ENCODE measurements at places on chromosomes 13 and 19.
A peak's percentile ranks its signal among the peaks of the same experiment; 100 is the strongest.

DNA sequence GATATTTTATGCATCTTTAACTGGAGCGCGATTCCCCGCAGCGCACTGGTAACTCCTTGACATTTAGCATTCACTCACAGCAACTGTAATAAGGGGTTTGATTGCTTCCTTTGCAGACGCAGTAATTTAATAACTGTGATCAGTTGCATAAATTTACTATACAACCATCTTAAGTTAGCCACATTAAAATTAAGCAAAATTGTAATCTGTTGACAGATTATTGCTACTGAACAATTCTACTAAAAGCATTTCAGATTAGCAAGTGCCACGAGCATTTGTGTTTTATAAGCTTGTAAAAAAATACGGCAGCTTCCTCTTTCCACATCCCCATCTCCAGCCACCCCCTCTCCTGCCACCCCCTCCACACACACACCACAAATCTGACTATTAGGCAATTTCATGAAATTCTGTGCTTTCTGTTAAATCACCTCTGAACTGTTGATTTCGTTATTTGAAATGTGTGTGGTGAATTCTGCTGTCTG is 44.4 kb downstream of the TSHZ3 start:
- DNase-seq, result no peak

GRCh38 chr19:38930776-38931520 is at the start of gene MRPS12:
Gene MRPS12, plus strand, starts transcription at chr19:38930944. Its CDS starts 351 bp downstream, at chr19:38931295.
- DNase-seq, result peak; percentile 98

GRCh38 chr19:6970443-6970842 is 50.8 kb downstream of the MBD3L2B start:
- no peak for DNase-seq

- no peak for DNase-seq
Measured at GRCh38 chr19:38678891-38679494, 31.5 kb downstream of the ACTN4 start.

DNA sequence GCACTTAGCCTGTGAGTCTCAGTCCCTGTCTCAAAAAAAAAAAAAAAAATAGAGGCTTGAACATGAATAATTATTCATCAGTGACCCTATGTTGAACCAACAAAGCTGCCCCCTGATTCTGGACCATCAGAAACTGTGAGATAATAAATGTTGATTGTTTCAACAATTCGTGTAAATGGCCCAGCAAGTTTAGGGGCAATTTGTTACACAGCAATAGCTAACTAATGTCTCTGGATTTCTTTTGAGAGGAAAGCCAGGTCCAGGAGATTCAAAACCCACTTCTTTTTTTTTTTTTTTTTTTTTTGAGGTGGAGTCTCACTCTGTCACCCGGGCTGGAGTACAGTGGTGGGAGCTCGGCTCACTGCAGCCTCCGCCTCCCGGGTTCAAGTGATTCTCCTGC is 12.5 kb upstream of the TLE6 start:
- no peak for DNase-seq

- DNase-seq, result no peak
Measured at GRCh38 chr19:16814526-16815100, 14.6 kb upstream of the SIN3B start.

- no peak for DNase-seq
Measured at GRCh38 chr19:52237197-52237596, 32.2 kb upstream of the ZNF766 start.

DNA sequence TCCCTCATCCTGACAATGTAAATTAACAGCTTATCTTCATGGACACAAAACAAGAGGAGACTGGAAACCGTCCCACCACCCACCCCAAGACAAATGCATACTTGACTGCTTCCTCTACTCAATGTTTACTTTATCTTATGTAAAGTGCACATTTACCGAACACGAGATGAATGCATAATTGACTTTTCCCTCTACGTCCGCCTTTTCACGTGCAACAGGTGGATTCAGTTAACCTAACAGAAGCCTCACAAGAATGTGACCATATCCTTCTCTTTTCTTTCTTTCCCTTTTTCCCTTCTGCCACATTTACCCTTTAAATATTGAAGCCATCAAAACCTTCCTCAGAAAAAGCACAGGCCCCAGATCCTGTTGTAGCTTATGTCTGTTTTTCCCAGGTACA is 468.0 kb downstream of the UQCRFS1 start:
- DNase-seq, result no peak

GRCh38 chr13:74479124-74479523 is 344.9 kb upstream of the KLF12 start:
- no peak for DNase-seq

- no peak for DNase-seq
Measured at GRCh38 chr13:103815619-103816018, 749.4 kb upstream of the SLC10A2 start.

DNA sequence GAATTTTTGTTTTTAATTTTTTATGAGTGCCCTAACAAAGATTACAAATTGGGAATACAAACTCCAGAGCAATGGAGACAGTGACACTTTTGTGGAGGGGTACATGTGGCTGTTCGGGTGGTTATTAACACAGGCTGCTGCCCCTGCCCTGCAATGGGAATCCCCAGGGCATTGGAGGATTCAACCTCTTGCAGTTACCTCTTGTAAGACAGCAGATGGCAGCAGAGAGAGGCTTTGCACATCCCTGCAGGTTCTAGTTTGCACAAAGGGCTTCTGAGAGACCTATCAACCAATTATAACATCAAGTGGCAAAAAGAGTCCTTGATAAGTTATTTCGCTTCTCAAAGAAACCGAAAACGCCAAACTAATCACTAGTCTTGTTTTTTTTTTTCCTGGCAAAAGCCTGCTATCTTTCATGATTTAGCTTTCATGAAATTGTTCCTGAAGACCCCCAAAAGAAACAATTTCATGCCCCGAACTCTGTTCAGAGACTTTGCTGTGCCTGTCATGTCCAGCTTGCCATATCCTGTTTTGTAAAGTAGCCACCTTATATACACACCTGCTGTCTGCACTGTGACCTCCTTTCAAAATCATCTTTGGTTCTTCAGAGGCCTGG is 10.4 kb downstream of the GJB2 start:
- DNase-seq, result peak; percentile 35

DNA sequence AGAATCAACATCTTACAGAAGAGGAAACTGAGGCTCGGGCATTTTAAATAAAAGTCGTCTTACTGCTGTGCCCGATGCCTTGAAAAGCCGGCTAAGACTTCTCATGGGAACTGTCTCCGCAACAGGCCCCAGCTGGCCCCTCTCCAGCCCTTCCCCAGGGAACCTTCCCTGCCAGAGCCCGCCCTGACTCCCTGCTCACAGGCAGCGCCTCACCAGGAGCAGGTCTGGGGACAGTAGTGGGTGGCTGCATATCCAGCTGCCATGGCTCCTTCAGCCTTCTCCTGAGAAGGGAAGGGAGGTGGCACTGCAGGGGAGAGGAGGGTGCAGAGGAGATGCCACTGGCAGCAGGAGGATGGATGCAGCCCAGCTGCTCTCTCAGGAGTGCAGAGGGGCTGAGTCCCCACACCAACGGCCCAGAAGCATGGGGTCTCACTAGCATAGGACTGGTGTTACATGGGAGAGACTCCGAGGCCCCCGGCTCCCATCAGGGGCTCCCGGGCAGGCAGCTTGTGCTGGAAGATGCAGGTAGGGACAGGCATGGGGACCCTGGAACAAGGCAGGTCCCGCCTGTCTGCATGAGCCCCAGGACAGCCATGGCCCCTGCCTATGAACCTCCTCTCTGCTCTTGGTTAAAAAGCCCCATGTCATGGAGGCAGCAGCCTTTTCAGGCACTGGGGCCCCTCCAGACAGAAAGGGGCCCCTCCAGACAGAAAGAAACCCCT is 216.4 kb upstream of the SGCG start:
- DNase-seq, result no peak

DNA sequence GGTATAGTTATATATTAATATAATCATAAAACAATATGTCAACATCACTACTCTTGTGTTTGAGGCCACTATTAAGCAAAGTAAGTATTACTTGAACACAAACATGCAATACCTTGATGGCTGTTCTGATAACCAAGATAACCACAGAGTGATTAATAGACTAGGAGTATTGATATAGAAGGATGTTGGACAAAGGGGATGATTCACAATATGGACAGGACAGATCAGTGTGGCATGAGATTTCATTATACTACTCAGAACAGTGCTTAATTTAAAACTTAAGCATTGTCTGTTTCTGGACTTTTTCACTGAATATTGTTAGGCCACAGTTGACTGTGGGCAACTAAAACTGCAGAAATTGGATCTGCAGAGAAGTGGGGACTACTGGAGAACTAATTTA is 384.2 kb downstream of the SLITRK1 start:
- no peak for DNase-seq

GRCh38 chr13:51552027-51552426 is 32.2 kb upstream of the WDFY2 start:
- DNase-seq, result no peak

- DNase-seq, result no peak
Measured at GRCh38 chr13:109577191-109577700, 209.1 kb downstream of the IRS2 start.

- no peak for DNase-seq
Measured at GRCh38 chr13:25752957-25753551, 298.8 kb downstream of the SHISA2 start.

GRCh38 chr13:48563626-48564025 is 30.7 kb upstream of the RCBTB2 start:
- no peak for DNase-seq

GRCh38 chr13:73351730-73352129 is 292.9 kb downstream of the KLF5 start:
- DNase-seq, result no peak

DNA sequence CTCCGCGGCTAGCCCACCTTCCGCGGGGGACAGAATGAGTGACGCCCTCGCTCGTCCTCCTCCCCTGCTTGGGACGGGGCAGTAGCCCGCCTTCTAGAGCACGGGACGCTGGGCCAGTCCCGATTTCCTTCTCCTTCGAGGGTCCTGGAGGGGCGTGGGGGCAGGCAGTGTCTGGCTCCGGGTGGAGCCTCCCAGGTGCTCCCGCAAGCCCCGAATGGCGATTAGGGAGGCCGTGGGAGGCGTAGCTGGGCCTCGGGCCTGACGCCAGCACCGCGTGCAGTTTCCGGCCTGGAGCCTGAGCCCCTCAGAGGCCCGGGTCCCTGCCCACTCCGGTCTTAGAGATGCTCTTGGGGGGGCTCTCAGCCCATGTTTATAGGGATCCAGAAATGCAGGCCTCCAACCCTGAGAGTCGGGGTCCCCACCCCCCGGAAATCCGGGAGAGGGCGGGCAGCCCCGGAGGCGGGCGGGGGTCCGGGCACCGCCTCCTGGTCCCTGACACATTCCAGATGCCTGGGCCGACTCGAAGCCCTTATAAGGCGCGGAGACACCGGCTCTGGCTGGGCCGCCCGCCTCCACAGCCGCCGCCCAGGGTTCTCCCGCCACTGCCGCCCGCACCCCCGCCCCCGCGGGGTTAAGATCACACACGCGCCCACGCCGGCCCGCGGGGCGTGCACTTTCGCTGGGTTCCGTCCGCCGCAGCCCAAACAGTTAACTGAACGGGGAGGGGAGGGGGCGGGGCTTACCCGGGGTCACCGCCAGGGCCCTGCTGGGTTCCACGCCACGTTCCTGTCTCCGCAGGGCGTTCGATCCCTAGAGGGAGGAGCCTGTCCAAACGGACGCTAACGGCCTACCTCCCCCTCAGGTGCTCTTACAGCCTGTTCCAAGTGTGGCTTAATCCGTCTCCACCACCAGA is 1.5 kb downstream of the MYADM start:
- DNase-seq, result peak; percentile 87

DNA sequence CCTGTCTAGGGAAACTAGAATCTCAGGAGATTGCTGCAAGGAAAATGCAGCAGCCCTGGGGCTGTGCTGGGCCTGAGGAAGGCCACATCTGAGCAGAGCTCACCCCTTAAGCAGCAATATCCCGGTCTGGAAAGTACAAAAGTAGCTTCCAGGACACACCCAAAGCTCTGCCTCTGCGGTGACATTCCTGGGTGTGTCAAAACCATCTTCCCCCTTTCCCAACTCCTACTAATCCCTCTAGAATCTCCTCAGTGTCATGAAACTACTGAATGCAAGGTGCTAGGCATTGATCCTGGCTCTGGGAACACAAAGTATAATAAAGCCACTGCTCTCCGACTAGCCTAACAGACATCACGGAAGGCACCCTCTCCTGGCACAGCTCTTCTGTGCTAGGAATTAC is 5.0 kb downstream of the PBX4 start:
- no peak for DNase-seq

DNA sequence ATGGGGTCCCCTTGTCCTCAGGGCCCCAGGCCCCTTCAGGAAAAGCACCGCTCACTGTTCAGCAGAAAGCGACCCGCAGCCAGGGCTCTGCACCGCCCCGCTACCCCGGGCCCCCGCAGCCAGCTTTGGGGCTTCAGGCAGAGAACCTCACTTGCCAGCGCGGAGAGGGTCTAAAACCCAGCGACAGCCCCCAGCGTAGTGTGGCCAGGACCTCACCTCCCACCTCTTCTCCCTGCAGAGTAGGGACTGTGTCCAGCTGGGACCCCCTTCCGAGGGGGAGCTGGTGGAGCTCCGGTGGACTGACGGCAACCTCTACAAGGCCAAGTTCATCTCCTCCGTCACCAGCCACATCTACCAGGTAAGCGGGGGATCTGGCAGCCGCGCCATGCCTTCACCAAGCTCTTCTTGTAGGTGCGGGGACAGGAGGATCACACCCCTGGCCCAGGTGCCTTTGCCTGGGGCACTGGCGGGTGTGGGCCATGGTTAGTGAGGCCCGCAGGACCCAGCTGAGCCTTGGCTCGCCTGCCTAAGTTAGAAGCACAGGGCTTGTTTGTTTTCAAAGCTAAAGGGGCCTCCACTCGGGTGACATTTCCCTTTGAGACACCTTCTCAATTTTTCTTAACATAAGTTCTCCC is 175.7 kb downstream of the KDM4B start:
- no peak for DNase-seq

DNA sequence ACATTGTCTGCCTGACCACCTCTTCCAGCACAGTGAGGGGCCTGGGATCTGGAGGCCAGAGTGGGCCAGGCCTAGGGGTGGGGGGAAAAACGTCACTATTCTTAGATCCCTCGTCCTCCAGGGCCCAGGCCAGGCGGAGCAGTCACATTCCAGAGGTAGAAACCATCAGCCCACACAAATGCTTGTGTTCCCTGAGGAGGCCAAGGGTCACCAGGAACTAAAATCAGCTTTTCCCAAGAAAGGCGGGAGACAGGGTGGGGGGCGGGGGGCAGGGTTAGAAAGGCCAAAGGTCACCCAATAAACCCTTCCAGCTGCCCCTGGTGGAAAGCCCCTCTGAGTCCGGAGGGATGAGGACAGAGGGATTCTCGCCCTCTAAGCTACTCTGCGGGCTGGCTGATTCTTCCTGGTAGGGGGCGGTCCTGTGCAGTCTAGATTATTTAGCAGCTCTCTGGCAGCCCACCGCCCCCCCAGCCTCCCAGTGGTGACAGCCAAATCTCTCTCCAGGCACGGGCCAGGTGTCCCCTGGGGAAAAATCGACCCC is 23.5 kb upstream of the CCL25 start:
- no peak for DNase-seq

- no peak for DNase-seq
Measured at GRCh38 chr13:80979035-80979641, 638.2 kb upstream of the SPRY2 start.

DNA sequence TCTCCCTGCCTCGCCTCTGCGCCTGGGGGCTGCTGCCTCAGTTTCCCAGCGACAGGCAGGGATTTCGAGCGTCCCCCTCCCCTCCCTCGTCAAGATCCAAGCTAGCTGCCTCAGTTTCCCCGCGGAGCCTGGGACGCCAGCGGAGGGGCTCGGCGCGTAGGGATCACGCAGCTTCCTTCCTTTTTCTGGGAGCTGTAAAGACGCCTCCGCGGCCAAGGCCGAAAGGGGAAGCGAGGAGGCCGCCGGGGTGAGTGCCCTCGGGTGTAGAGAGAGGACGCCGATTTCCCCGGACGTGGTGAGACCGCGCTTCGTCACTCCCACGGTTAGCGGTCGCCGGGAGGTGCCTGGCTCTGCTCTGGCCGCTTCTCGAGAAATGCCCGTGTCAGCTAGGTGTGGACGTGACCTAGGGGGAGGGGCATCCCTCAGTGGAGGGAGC is 722 bp upstream of the ICAM1 start:
- peak; percentile 48 for DNase-seq

Measured in effector CD4-positive, alpha-beta T cell (primary cell).